Vein endothelial cell (primary cell): ENCODE measurements at places on chromosomes 2 and 18. TPM values are rescaled to one million over a fixed set of nuclear protein-coding genes. Genes with fewer than 3 reads are reported as not detected.

The ABCG5 gene
- not detected in 2 replicates for total RNA-seq

The COLEC11 gene
- total RNA-seq = 0.65 TPM in 1 of 2 replicates, not detected in the other

The SLC8A1 gene
- 1.6 and 2.3 TPM in 2 replicates for total RNA-seq

The TTR gene
- not detected in 2 replicates for total RNA-seq

The LIMS4 gene
- 65.4 and 111 TPM in 2 replicates for total RNA-seq

The ZNF2 gene
- 5.9 and 6.1 TPM in 2 replicates for total RNA-seq

The CGREF1 gene
- total RNA-seq = 3.2 and 8.5 TPM in 2 replicates

The RAB17 gene
- total RNA-seq = 2.3 and 9.5 TPM in 2 replicates

The ICOS gene
- total RNA-seq = not detected in 2 replicates

The HOXD1 gene
- 16.6 and 26.8 TPM in 2 replicates for total RNA-seq

The TUBA4A gene
- total RNA-seq = 24.8 and 25.0 TPM in 2 replicates

The CTNNA2 gene
- not detected in 2 replicates for total RNA-seq

The GALNT14 gene
- total RNA-seq = 0.57 TPM in 1 of 2 replicates, not detected in the other

The CRIM1 gene
- total RNA-seq = 796 and 1,217 TPM in 2 replicates

The OR6B2 gene
- not detected in 2 replicates for total RNA-seq

The BBS5 gene
- 2.6 and 3.8 TPM in 2 replicates for total RNA-seq

The SNTG2 gene
- total RNA-seq = not detected in 2 replicates

The GALNT13 gene
- 2.0 and 2.3 TPM in 2 replicates for total RNA-seq

The RESP18 gene
- total RNA-seq = not detected in 2 replicates

The ID2 gene
- 17.3 and 22.9 TPM in 2 replicates for total RNA-seq

The STAT4 gene
- 1.4 and 3.6 TPM in 2 replicates for total RNA-seq

The FSIP2 gene
- 0.10 and 0.33 TPM in 2 replicates for total RNA-seq

The MAPK4 gene
- total RNA-seq = not detected in 2 replicates

The ASXL3 gene
- under 0.01 and 0.57 TPM in 2 replicates for total RNA-seq

The RNU2-63P gene
- total RNA-seq = not detected in 2 replicates

The ALK gene
- not detected in 2 replicates for total RNA-seq

The CPO gene
- 0.19 TPM in 1 of 2 replicates, not detected in the other for total RNA-seq

The BOLL gene
- not detected in 2 replicates for total RNA-seq

The GPAT2 gene
- total RNA-seq = 12.8 and 18.3 TPM in 2 replicates

The PROM2 gene
- 0.57 TPM in 1 of 2 replicates, not detected in the other for total RNA-seq

The C2orf15 gene
- 0.33 TPM in 1 of 2 replicates, not detected in the other for total RNA-seq

The NCKAP1 gene
- 186 and 195 TPM in 2 replicates for total RNA-seq

The TMEFF2 gene
- total RNA-seq = under 0.01 TPM in 1 of 2 replicates, not detected in the other

The CD8A gene
- not detected in 2 replicates for total RNA-seq

The TWIST2 gene
- total RNA-seq = 1.6 and 1.8 TPM in 2 replicates

The HOXD8 gene
- total RNA-seq = 22.1 and 24.8 TPM in 2 replicates

The IL36G gene
- not detected in 2 replicates for total RNA-seq

The SERPINB5 gene
- not detected in 2 replicates for total RNA-seq

The SLC30A3 gene
- 3.2 and 11.8 TPM in 2 replicates for total RNA-seq

The COL4A4 gene
- under 0.01 TPM in 1 of 2 replicates, not detected in the other for total RNA-seq

The METTL4 gene
- total RNA-seq = 8.5 and 12.7 TPM in 2 replicates

The ROCK1 gene
- total RNA-seq = 38.2 and 39.2 TPM in 2 replicates

The VWA3B gene
- not detected in 2 replicates for total RNA-seq

The HK2 gene
- total RNA-seq = 8.4 and 9.5 TPM in 2 replicates

The NR4A2 gene
- total RNA-seq = under 0.01 and 0.10 TPM in 2 replicates

The IAH1 gene
- total RNA-seq = 26.1 and 38.9 TPM in 2 replicates

The UCN gene
- total RNA-seq = 0.38 and 1.3 TPM in 2 replicates
